ENCODE measurements at places on chromosomes 5 and 9. TPM values are rescaled to one million over a fixed set of nuclear protein-coding genes. Genes with fewer than 3 reads are reported as not detected.

- H3K4me1 ChIP-seq = no peaks in the 10 kb centered on the region
- no peak overlapping the region for H3K4me3 ChIP-seq
- DNase-seq = no peak
Measured at GRCh38 chr5:32736842-32737241, 25.7 kb downstream of the NPR3 start.

GRCh38 chr5:78720227-78720985 lies 71.8 kb upstream of the LHFPL2 start:
- no peak overlapping the region for H3K27ac ChIP-seq
- DNase-seq = no peak
- no peaks in the 10 kb centered on the region for H3K27me3 ChIP-seq
- H3K4me1 ChIP-seq = peaks cover 53% of the 10 kb centered on the region
- H3K36me3 ChIP-seq = no peaks in the 10 kb centered on the region

Gene GRXCR2
- total RNA-seq = not detected

DNA sequence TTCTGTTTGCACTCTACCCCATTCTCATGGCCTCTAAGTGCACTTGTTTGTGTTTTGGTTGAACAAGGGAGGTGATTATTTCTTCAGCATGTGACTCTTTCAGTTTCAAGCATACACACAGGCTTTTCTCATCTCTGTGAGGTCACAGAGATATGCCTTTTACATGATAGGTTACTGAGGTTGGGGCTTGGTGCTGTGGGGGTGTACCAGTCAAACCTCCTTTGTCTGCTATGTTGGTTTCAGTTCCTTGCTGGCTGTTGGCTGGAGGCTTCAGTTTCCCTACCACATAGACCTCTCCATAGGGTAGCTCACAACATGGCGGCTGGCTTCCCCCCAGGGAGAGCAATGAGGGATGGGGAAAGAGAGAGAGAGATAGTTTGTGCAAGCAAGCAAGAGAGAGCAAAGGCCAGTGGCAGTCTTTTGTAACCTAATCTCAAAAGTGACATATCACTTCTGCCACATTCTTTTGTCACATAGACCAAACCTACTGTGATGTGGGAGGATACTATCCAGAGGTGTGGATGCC lies 96.7 kb upstream of the SEMA6A start:
- no peaks in the 10 kb centered on the region for H3K36me3 ChIP-seq
- DNase-seq = no peak
- no peaks in the 10 kb centered on the region for H3K4me1 ChIP-seq
- no peak overlapping the region for H3K27ac ChIP-seq
- H3K27me3 ChIP-seq = no peaks in the 10 kb centered on the region
- H3K4me3 ChIP-seq = no peak overlapping the region

DNA sequence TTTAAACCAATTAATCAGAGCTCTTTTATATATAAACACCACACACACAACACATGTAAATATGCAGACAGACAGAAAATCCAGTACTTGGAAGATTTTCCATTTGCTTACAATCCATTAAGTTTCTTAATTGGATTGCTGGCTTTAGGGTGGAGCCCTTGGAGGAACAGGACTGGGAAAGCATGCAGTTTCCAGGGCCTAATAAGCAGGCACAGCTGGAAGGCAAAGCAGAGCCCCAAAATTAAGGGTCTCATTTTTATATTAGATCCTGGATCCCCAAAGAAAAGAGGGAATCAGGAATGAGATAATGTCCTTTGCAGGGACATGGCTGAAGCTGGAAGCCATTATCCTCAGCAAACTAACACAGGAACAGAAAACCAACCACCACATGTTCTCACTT lies 13.1 kb upstream of the SMC2 start:
- H3K36me3 ChIP-seq = no peaks in the 10 kb centered on the region
- H3K27me3 ChIP-seq = no peaks in the 10 kb centered on the region
- H3K4me1 ChIP-seq = peaks cover 7% of the 10 kb centered on the region
- no peak for DNase-seq

GRCh38 chr5:93681432-93681831 lies 60.0 kb downstream of the POU5F2 start:
- peak; percentile 22 for DNase-seq
- H3K4me3 ChIP-seq = no peak overlapping the region
- H3K4me1 ChIP-seq = peaks cover 25% of the 10 kb centered on the region
- H3K27ac ChIP-seq = peak overlapping the region; percentile 79
- no peaks in the 10 kb centered on the region for H3K36me3 ChIP-seq

DNA sequence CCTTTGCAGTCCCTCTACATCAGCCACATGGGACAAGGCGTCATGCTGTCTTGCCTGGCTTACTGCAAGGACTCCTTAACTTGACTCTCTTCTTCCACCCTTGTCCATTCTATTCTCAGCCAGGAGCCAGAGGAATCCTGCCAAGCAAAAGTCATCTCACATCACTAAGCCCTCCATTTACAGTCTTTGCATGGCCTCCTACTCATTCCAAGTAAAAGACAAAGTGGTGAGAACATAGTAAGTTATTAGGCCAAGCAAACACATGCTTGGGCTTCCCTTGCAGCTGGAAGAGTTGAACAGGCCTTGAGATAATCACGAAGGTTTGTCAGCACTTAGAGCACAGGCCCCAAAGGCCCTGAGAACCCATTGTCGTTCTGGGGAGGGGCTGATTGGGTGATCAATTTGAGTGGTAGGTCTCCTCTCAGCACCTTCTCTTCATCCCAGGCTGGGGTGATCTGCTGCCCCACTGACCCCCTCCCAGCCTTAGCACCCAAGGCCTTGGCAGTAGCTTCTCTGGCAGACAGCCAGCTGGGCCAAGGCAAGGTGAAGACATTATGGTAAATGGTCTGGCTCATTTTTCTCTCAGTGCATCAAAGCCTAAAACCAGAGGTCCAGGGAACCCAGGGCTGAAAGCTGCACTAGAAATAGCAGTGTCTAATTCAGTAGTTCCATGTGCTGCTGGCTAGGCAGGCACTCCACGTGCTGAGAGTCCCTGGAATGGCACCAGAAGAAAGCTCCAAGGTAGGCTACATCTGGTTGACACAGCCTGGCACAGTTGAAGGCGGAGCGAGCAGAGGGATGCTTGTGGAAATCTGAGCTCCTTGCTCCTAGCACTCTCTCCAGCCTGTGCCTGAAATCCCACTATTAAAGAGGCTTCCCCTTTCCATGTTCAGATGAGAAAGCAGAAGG lies 121.4 kb downstream of the ASTN2 start:
- no peaks in the 10 kb centered on the region for H3K27me3 ChIP-seq
- no peak overlapping the region for H3K4me3 ChIP-seq
- no peak overlapping the region for H3K27ac ChIP-seq
- no peaks in the 10 kb centered on the region for H3K4me1 ChIP-seq
- DNase-seq = no peak

Gene CYLC2
- not detected for total RNA-seq

- no peaks in the 10 kb centered on the region for H3K27me3 ChIP-seq
- DNase-seq = no peak
- H3K4me3 ChIP-seq = no peak overlapping the region
- no peaks in the 10 kb centered on the region for H3K36me3 ChIP-seq
Measured at GRCh38 chr5:53434541-53434940, 45.9 kb upstream of the FST start.

- no peaks in the 10 kb centered on the region for H3K27me3 ChIP-seq
- peaks cover 39% of the 10 kb centered on the region for H3K4me1 ChIP-seq
- H3K27ac ChIP-seq = peak overlapping the region; percentile 81
- DNase-seq = peak; percentile 73
- no peak overlapping the region for H3K4me3 ChIP-seq
Measured at GRCh38 chr5:116622375-116623050, 47.9 kb upstream of the SEMA6A start.

- H3K27ac ChIP-seq = no peak overlapping the region
- no peak overlapping the region for H3K4me3 ChIP-seq
- no peaks in the 10 kb centered on the region for H3K27me3 ChIP-seq
- peaks cover 91% of the 10 kb centered on the region for H3K36me3 ChIP-seq
- DNase-seq = no peak
Measured at GRCh38 chr9:33032292-33032691, 7.2 kb downstream of the DNAJA1 start.

- H3K27me3 ChIP-seq = peaks cover 7% of the 10 kb centered on the region
- DNase-seq = no peak
- no peaks in the 10 kb centered on the region for H3K4me1 ChIP-seq
- H3K4me3 ChIP-seq = no peak overlapping the region
- H3K27ac ChIP-seq = no peak overlapping the region
- no peaks in the 10 kb centered on the region for H3K36me3 ChIP-seq
Measured at GRCh38 chr5:61994171-61994570, 311.8 kb upstream of the KIF2A start.

DNA sequence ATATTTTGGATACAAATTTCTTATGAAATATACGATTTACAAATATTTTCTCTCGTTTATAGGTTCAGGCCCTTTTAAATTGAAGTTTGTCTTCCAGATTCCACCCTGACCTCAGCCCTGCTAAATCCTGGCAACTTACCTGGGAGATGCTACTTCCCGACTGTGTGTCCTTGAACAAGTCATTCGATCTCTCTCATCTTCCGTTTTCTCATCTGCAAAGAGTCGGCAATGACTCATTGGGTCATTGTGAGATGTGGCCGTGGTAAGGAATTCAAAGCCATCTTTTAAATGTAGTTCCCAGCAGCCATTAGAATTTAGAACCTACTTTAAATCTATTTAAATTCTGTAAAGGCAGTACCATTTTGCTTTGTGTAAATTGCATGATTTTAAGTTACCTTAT lies 72.5 kb downstream of the LHX2 start:
- H3K36me3 ChIP-seq = no peaks in the 10 kb centered on the region
- H3K4me1 ChIP-seq = peaks cover 7% of the 10 kb centered on the region
- no peak overlapping the region for H3K27ac ChIP-seq
- no peak for DNase-seq
- H3K4me3 ChIP-seq = no peak overlapping the region

- H3K27ac ChIP-seq = no peak overlapping the region
- no peak overlapping the region for H3K4me3 ChIP-seq
- H3K4me1 ChIP-seq = no peaks in the 10 kb centered on the region
- no peaks in the 10 kb centered on the region for H3K36me3 ChIP-seq
- H3K27me3 ChIP-seq = no peaks in the 10 kb centered on the region
- no peak for DNase-seq
Measured at GRCh38 chr5:120088412-120088811, 375.7 kb upstream of the PRR16 start.

Gene FOXD4
- 0.24 TPM for total RNA-seq

- no peak overlapping the region for H3K27ac ChIP-seq
- H3K4me3 ChIP-seq = no peak overlapping the region
- no peaks in the 10 kb centered on the region for H3K27me3 ChIP-seq
- H3K4me1 ChIP-seq = no peaks in the 10 kb centered on the region
Measured at GRCh38 chr5:41193456-41194205, 19.7 kb downstream of the C6 start.

DNA sequence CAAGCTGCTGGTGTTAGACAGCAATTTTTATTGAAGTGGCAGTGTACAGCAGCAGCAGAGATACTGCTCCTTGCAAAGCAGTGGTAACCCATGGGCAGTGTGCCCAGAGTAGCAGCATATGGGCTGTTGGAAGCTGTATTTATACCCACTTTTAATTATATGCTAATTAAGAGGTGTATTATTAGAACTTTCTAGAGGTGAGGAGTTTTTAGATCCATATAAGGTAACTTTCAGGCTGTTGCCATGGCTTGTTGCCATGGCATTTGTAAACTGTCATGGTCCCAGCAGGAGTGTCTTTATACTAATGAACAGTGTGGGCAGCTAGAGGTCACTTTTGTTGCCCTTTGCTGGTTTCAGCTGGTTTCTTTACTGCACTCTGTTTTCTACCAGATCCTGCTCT lies 3.7 kb upstream of the PJA2 start:
- peaks cover 14% of the 10 kb centered on the region for H3K4me1 ChIP-seq
- no peak overlapping the region for H3K27ac ChIP-seq
- peaks cover 11% of the 10 kb centered on the region for H3K36me3 ChIP-seq
- no peak for DNase-seq

DNA sequence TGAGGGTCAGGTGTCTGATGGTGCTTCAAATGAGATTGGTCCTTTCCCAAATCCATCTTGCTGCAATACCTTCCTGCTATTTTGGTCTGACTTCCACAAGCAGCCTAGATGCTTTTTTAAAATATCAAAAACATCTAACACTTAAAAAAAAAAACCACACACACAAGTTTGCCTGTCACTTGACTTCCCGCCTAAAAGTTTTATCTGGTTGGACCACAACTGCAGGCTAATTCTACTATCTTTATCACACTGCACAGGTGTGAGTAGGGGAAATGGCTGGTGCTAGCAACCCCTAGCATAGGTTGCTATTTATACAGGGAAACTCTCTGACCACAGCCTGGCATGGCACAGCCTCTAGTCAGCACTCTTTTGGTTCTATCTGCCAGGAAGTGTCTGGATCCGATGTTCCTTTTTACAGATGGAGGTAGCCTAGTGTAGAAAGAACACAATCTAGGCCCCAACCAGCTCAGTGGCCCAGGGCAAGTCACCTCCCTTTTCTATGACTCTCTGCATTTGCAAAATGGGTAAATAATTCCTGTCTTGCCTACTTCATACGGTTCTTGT lies at the start of gene HEMGN:
TSS of gene HEMGN (minus strand) at position 92 of the 564 bp plus-strand sequence. CDS start at position 56, 36 bp downstream.
- peaks cover 30% of the 10 kb centered on the region for H3K27me3 ChIP-seq
- DNase-seq = no peak
- no peaks in the 10 kb centered on the region for H3K36me3 ChIP-seq
- no peak within 1 kb of the TSS for H3K4me3 ChIP-seq

GRCh38 chr9:17761984-17762676 lies 183.3 kb downstream of the SH3GL2 start:
- no peaks in the 10 kb centered on the region for H3K27me3 ChIP-seq
- no peak overlapping the region for H3K27ac ChIP-seq
- no peak for DNase-seq
- no peaks in the 10 kb centered on the region for H3K4me1 ChIP-seq
- no peaks in the 10 kb centered on the region for H3K36me3 ChIP-seq
- H3K4me3 ChIP-seq = no peak overlapping the region

- H3K36me3 ChIP-seq = no peaks in the 10 kb centered on the region
- no peaks in the 10 kb centered on the region for H3K27me3 ChIP-seq
- DNase-seq = no peak
- no peaks in the 10 kb centered on the region for H3K4me1 ChIP-seq
- no peak overlapping the region for H3K4me3 ChIP-seq
Measured at GRCh38 chr9:27791311-27791710, 218.0 kb upstream of the C9orf72 start.

DNA sequence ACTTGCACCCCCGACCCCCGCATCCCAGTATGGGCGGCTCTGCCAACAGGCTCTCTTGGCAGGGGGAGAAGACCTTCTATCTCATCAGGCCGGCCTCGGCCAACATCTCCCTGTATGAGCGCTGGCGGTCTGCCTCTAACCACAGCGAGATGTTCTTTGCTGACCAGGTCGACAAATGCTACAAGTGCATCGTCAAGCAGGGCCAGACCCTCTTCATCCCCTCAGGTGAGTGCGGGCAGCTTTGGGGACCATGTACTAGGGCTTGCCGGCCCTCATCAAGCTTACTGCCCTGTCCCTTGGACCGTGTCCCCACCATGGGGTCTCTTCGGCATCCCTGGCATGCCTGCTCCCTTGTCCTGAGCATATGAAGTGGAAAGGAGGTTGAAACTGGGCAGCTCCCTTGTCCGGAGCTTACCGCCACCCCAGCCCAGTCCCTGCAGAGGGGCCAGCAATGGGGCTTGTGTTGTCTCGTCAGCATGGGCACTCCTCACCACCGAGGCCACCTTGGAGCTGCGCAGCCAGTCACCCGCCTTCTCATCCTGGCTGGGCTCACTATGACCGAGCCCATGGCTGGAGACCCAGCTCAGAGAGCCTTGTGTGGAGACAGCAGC lies 78.1 kb downstream of the PHF2 start:
- no peaks in the 10 kb centered on the region for H3K4me1 ChIP-seq
- no peak for DNase-seq
- peaks cover 14% of the 10 kb centered on the region for H3K36me3 ChIP-seq
- no peak overlapping the region for H3K4me3 ChIP-seq

Gene NUTM2G
- total RNA-seq = not detected

Data from SJSA1 (cell line).